GM04504 (cell line): ENCODE measurements at places on chromosomes 6 and 20.

DNA sequence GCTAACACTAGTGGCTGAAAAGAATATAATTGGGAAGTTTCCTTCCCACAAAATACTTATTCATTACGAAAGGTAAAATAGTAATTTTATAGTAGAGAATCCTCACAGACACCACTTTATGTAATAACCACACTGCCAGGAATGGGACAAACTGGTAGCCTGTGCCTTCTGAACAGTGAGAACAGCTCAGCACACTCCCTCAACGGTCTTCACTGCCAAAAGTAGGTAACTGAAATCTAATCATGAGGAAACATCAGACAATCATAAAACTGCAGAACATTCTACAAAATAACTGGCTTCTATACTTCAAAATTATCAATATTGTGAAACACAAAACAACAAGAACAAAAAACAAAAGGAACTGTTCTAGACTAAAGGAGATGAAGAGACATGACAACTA lies 44.1 kb downstream of the NUP153 start:
- no peak for DNase-seq

GRCh38 chr6:44373787-44374186 lies 13.7 kb upstream of the CDC5L start:
- no peak for DNase-seq

GRCh38 chr6:133645966-133646740 lies 242.8 kb upstream of the TCF21 start:
- DNase-seq = no peak

GRCh38 chr20:42611889-42612837 lies 577.5 kb downstream of the PTPRT start:
- DNase-seq = no peak

GRCh38 chr6:43200541-43200940 lies 18.5 kb downstream of the CUL9 start:
- DNase-seq = no peak

GRCh38 chr6:162887981-162888689 lies 160.4 kb downstream of the PACRG start:
- no peak for DNase-seq

GRCh38 chr6:166638573-166638964 lies 11.5 kb upstream of the RPS6KA2 start:
- no peak for DNase-seq

GRCh38 chr6:150764334-150765066 lies 101.0 kb upstream of the MTHFD1L start:
- DNase-seq = no peak

- no peak for DNase-seq
Measured at GRCh38 chr6:25473447-25473846, 178.6 kb upstream of the SCGN start.

GRCh38 chr6:35970181-35970580 lies 49.3 kb upstream of the SRPK1 start:
- DNase-seq = no peak

GRCh38 chr6:109743739-109744138 lies 52.6 kb downstream of the FIG4 start:
- peak; percentile 46 for DNase-seq

GRCh38 chr20:10590950-10591671 lies 82.7 kb downstream of the JAG1 start:
- no peak for DNase-seq

DNA sequence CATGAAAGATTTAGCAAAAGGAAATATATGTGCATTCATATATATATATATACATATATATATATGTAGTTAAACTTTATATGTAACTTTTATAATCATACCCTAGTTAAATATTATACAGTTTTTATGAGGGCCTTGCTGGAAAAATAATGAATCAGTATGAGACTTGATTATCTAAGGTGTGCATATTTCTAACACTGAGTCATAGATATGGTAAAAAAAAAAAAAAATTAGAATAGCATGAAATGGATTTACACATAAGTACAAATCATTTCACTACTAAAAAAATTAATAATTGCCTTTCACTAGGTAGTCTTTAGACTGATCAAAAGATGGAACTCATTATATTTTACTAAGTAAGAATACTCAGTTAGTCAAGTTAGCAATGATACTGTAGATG lies 51.3 kb upstream of the DST start:
- DNase-seq = no peak

GRCh38 chr6:75296811-75297779 lies 12.5 kb upstream of the TMEM30A start:
- DNase-seq = peak; percentile 33

DNA sequence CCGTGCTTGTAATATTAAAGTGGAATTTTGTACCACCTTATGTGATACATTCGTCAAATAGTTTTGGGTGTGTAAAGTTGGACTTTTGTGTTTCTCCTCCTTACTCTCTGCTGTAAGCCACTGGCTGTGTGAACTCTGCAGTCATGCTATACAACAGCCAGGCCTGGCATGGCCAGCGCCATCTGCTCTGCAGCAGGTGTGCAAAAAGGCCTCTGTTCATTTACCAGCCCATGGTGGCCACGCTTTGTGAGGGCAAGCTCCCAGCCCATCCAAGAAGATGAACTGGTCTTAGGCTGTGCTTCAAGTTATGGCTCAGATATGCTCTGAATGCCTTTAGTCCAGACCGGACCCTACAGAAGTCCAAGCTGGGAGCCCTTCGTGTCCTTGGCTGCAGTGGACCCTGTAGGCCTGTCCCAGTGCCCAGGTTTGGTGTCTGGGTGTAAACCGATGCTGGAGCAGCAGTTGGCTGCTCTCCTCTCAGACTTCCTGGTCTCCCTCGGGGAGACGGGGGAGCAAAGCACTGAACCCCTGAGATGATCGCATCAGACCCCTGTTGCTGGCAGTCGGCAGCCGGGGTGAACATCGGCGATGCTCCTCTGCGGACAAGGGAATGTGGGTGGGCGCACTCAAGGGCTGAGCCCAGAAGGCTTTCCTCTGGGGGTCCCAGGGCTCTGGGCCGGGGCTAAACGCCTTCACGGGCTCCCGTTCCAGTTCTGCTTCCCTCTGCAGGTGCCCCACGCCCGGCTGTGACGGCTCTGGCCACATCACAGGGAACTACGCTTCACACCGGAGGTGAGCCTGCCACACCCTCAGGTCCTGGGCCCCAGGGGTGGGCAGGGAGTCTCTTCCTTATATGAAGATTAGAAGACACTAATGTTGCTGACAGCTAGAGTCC lies 28.6 kb upstream of the PCMTD2 start:
- no peak for DNase-seq

GRCh38 chr6:105111871-105112270 lies 67.9 kb downstream of the POPDC3 start:
- no peak for DNase-seq

GRCh38 chr6:11168091-11168635 lies 56.6 kb upstream of the ERVFRD-1 start:
- no peak for DNase-seq

DNA sequence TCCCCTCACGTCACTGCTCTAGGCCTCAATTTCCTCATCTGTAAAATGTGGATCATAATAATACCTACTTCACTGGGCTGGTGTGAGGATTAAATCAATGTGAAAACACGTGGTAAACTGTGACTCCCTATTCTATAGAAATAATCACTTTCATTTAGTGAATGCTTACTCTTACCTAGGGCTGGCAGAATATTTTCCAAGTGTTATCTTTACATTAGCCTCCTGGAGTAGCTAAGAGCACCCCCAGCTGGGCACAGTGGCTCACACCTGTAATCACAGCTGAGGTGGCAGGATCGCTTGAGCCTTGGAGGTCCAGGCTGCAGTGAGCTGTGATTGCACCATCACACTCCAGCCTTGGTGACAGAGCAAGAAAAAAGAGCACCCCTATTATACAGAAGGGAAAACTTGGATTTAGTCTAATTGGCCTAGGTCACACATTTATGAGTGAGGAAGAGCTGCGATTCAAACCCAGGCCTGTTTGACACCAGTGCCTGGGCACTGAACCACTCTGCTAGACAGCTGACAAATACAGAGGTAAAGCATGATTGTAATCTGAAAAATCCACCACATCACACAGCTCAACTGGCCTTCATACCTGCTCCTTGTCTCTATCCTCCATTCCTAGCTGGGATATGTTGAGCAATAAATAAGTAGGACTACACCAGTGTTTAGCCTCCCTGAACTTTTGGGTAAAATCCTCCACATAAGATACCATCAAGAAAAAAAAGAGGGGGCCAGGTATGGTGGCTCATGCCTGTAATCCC lies 1.4 kb upstream of the SNTA1 start:
- DNase-seq = no peak

GRCh38 chr6:62714112-62714511 lies 428.1 kb upstream of the KHDRBS2 start:
- no peak for DNase-seq

DNA sequence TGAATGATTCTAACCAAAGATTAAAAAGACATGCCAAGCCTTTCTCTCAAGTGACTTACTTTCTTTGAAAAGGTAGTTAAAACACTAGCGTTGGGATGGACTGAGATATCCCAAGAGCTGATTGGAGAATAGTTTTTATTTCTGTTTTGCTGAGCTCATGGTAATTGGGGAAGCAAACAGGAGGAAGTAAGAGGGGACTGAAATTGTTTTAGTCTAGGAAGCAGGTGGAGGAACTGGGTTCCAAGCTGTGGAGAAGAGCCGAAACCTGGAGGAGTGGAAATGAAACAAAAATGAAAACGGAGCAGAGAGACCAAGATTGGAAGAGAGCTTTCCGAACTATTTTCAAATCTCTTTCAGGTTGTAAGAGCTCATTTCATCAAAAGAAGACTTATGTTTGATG lies 59.9 kb upstream of the TENT5A start:
- DNase-seq = no peak

GRCh38 chr20:1263853-1264252 lies 2.2 kb upstream of the SNPH start:
- no peak for DNase-seq

- DNase-seq = no peak
Measured at GRCh38 chr6:23088761-23089160, 519.4 kb downstream of the HDGFL1 start.

DNA sequence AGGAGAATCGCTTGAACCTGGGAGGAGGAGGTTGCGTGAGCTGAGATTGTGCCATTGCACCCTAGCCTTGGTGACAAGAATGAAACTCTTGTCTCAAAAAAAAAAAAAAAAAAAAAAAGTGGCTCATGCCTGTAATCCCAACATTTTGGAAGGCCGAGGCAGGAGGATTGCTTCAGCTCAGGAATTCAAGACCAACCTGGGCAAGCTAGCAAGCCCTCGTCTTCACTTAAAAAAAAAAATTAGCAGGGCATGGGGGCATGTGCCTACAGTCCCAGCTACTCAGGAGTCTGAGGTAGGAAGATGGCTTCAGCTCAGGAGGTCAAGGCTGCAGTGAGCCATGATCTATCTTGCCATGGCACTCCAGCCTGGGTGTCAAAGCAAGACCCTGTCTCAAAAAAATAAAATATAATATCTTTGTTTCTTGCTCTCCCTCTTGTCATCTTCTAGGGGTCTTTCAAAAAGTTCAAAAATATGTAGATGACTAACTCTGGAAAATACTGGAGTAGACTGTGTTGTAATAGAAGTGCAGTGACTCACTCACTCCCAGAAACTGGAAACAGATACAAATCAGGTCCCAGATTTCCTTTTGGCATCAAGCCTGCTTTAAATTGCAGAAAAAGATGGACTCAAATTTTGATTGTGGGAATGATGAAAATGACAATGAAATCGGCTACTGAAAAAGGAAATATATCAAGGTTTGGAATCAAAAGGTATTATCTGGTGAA lies 2.8 kb upstream of the GINM1 start:
- DNase-seq = peak; percentile 60

DNA sequence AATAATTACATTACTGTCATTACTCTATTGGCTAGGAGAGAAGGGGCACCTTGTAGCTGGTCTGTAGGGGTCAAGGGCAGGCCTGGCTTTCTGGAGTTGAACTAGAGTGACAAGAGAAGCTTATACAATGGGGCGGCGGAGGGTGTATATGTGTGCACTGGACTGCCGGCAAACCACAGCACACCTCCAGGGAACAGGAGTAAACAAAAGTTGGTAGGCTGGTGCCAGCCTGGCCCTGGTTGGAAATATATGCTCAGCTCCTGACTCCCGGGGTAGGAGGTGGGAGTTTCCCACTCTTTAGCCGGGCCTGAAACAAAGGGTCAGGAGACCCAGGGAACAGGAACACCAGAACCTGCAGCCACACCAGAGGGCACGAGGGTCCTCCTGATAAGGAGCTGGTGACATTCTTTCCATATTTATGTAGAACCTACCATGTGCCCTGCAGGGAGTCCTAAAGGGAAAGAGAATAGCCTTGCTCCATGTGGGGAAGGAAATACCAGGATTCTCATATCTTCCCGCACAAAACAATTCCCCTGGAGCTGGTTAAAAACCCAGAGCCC lies 5.1 kb downstream of the C6orf132 start:
- no peak for DNase-seq

- no peak for DNase-seq
Measured at GRCh38 chr6:49666480-49666879, 29.8 kb upstream of the RHAG start.

GRCh38 chr6:148935705-148936435 lies 189.0 kb downstream of the UST start:
- no peak for DNase-seq

DNA sequence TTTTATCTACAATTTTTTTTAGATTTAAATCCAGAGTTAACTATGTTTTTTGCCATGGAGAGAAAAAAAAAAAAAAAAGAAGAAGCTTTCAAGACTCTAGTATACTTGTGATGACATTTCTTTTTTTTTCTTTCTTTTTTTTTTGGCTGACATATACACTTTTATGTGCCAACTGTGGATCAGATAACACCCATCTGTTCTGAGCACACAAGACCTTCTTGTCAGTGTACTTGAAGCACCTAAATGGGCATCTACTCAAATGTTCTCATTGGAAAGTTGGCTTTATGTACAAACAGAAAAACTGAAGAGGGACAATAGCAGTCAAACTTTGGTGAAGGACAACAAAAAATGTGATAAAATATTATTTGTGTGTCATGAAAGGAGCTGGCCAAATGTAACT lies 904.5 kb downstream of the GRIK2 start:
- DNase-seq = no peak

DNA sequence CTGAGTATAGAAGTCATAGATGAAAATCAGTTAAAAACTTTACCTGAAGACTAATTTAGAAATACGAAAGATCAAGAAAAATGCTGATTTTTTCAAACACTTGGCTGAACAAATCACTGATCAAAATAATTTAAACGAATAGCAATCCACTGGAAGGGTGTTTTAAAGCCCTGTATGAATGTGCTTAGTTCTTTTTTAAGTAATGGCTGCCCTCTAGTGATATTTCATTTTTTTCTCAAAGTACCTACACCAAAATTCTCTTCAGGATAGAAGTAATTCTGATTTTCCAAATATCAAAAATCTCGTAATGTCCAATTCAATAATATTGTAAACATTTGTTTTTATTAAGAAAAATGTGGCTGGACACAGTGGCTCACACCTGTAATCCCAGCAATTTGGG lies 32.5 kb downstream of the AKAP7 start:
- DNase-seq = no peak

DNA sequence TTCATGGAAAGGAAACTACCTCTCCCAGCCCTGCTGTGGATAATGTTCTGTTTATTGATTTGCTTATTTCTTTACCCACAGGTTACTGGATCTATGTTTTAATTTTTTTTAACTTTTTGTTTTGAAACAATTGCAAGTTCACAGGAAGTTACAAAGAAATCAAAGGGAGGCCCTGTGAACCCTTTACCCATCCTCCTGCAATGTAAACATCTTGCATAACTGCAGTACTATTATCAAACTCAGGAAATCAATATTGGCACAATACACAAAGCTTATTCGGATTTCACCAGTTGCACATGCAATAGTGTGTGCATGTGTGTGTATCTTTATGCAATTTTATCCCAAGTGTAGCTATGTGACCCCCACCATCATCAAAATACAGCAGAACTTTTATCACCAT lies 398.0 kb downstream of the BTBD3 start:
- no peak for DNase-seq
